CD4-positive, alpha-beta T cell treated with Interleukin-17A for 1 hour (primary cell): ENCODE measurements at places on chromosomes 5 and 9.

GRCh38 chr5:84215521-84215920, 169.2 kb downstream of the EDIL3 start:
- no peak for DNase-seq

- DNase-seq = no peak
Observed at GRCh38 chr5:50874306-50875001, 208.0 kb downstream of the PARP8 start.

- no peak for DNase-seq
Observed at GRCh38 chr5:5009240-5009639, 130.9 kb upstream of the ADAMTS16 start.

DNA sequence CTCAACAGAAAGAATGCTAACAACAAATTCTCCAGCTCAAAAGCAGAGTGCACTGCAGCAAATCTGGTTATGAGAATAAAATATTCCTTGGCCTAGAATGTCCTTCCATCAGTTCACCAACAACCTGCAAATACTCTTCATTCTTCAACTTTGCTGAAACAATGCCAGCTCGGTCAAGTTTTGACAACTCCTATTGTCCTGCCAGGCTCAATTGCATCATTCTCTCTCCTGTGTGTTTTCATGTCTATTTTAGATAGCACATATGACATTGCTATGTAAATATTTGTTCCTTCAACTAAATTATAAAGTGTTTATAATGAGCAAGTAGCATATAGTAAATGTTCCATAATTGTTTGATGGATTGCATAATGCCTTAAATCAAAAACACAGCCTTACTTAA, 463.8 kb downstream of the TLE1 start:
- DNase-seq = no peak

GRCh38 chr5:178231539-178232123, 971 bp downstream of the PHYKPL start:
- DNase-seq = no peak
